Activated CD4-positive, alpha-beta memory T cell treated with anti-CD3 and anti-CD28 coated beads, Interleukin-2, amount 10 ng/mL, durations not matched to agents 7 days and 5 days (primary cell): ENCODE measurements at places on chromosomes 5 and 9. TPM values are rescaled to one million over a fixed set of nuclear protein-coding genes. Genes with fewer than 3 reads are reported as not detected.

DNA sequence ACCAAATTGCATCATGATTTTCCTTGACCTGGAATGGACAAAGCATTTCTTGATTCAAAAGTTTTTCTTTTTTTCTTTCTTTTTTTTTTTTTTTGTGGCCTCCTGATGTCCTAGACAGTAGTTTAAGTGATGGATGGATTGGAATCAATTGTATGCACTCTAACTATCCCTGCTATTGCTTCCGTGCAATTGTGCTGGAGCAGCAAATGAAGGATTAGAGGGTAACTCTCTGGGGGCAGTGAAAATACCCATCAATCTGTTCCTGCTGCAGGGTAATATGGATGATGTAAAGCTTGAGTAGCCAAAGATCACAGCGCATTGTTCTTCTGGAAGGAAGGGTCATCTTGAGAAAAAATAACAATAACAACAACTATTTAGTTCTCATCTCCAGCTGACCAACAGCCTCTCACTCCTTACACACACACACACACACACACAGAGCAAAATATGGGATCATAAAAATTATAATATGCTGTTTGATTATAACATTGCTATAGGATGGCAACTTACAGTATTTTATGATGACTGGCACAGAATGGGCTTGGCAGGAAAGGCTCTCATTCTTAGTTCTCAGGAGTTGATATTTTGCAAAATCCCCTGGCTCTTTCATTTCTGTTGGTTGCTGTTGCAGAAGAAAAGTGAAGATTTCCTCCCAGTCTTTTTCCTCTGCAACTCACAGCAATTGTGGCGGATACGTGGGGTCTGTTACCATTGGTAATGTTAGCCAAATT lies 160.9 kb upstream of the DMAC1 start:
- no peak for DNase-seq
- no peaks in the 10 kb centered on the region for H3K4me1 ChIP-seq
- no peak overlapping the region for H3K4me3 ChIP-seq
- no peaks in the 10 kb centered on the region for H3K27me3 ChIP-seq

GRCh38 chr5:41270423-41271251 lies 57.3 kb upstream of the C6 start:
- DNase-seq, result no peak
- H3K27ac ChIP-seq, result no peak overlapping the region
- H3K36me3 ChIP-seq, result no peaks in the 10 kb centered on the region
- H3K4me1 ChIP-seq, result no peaks in the 10 kb centered on the region
- no peak overlapping the region for H3K4me3 ChIP-seq

GRCh38 chr5:95229646-95230045 lies 55.2 kb downstream of the MCTP1 start:
- no peaks in the 10 kb centered on the region for H3K36me3 ChIP-seq
- H3K27me3 ChIP-seq, result no peaks in the 10 kb centered on the region
- no peak overlapping the region for H3K4me3 ChIP-seq
- H3K4me1 ChIP-seq, result no peaks in the 10 kb centered on the region

PNPLA7 gene
- total RNA-seq, result 4.5 TPM
